ENCODE measurements at places on chromosomes 5 and 9.

DNA sequence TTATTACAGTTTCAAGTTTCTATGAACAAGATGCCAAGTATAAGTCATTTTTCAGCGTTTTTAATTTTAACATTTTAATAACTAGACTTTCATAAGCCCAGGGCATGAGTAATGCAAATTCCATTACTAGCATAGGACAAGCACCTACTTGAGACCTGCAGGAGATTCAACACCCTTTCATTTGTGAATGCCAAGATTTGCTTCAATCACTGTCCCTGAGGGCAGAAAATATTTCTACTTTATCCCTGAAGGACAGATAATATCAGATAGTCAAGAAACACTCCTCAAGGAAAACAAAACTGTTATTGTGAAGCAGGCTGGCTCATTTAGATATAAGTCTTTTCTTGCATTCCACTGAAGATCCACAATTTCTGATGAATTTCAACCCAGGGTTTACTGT, 27.7 kb upstream of the ZNF622 start:
- peaks cover 27% of the 10 kb centered on the region for H3K4me1 ChIP-seq
- peak overlapping the region; percentile 43 for H3K27ac ChIP-seq
- H3K27me3 ChIP-seq: no peaks in the 10 kb centered on the region
- no peak for DNase-seq
- H3K36me3 ChIP-seq: no peaks in the 10 kb centered on the region

GRCh38 chr5:123844873-123845272, 332.9 kb downstream of the CSNK1G3 start:
- no peaks in the 10 kb centered on the region for H3K36me3 ChIP-seq
- H3K4me3 ChIP-seq: no peak overlapping the region
- H3K27ac ChIP-seq: no peak overlapping the region
- no peaks in the 10 kb centered on the region for H3K4me1 ChIP-seq
- no peak for DNase-seq
- no peaks in the 10 kb centered on the region for H3K27me3 ChIP-seq

DNA sequence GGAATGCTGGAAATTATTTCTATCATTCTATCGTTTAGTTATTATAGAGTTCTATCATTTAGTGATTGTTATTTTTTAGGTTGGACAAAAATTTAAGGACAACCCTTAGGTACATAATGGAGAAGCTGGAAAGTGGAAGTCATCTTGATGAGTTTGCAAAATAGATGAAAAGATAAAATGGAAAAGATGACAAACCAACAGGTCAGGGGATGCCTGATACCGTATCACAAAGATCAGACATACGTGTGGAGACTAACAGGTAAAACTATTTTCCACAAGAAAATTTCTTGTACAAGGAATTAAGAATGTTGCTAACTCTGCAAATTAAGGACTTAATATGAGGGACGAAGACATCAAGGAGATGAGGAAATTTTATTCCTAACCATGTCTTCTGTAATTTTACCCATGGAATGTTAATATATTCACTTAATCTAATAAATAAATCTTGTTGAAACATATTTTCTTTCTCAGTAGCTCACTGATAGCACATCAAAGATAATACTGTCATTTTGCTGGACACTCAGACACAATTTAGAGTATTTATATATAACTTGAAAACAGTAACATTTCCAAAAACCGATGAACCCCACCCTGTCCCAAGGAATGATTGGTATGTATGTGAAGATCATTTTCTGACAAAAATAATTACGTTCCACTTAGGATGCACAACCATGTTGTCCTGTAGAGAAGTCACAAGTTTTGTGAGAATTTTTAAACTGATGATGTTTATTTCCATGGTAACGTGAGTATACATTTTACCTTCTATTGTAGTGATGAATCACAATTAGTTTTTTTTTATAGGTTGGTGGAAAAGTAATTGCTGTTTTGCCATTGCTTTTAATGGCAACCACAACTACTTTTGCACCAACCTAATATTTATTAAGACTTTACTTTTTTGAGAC, 2.6 kb downstream of the LURAP1L start:
- no peaks in the 10 kb centered on the region for H3K27me3 ChIP-seq
- peaks cover 17% of the 10 kb centered on the region for H3K4me1 ChIP-seq
- peaks cover 67% of the 10 kb centered on the region for H3K36me3 ChIP-seq

- no peaks in the 10 kb centered on the region for H3K27me3 ChIP-seq
- H3K27ac ChIP-seq: no peak overlapping the region
- DNase-seq: no peak
These were observed 30.8 kb downstream of the IPPK start for GRCh38 chr9:92639124-92639523.

DNA sequence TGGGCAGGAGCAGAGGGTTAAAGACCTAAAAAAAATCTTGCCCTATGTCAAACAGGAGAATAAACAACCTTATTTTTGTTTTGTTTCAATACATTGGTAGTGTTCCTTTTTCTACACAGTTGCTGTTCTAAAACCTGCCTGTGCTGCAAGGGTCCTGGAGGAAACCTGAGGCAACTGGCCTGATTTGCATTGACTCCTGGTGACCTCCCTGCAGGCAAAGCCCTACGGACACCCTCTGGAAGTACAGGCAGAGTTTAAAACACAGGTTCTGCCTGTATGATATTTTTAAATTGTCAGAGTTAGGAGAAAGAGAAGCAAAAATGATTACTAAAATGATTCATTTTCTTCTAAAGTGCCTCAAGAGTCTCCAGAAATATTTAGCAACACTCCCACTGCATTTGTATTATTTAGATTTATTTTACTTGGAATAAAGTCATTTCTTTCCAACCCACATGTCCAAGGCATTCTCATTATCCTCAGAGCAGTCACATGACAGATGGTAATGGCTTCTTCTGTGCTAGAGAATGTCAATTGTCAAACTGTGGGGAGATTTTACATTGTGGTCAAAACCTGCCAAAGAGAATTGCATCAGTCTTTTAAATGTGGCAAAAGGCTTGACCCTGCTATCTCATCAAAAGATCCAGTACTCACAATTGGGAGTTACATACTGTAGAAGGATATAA, 559.6 kb downstream of the CETN3 start:
- H3K36me3 ChIP-seq: no peaks in the 10 kb centered on the region
- no peaks in the 10 kb centered on the region for H3K4me1 ChIP-seq
- no peak for DNase-seq
- no peak overlapping the region for H3K27ac ChIP-seq

- peaks cover 20% of the 10 kb centered on the region for H3K36me3 ChIP-seq
- no peaks in the 10 kb centered on the region for H3K27me3 ChIP-seq
- no peak overlapping the region for H3K27ac ChIP-seq
- H3K4me3 ChIP-seq: no peak overlapping the region
- H3K4me1 ChIP-seq: peaks cover 32% of the 10 kb centered on the region
- no peak for DNase-seq
These were observed 24.2 kb downstream of the WNK2 start for GRCh38 chr9:93207860-93208734.

DNA sequence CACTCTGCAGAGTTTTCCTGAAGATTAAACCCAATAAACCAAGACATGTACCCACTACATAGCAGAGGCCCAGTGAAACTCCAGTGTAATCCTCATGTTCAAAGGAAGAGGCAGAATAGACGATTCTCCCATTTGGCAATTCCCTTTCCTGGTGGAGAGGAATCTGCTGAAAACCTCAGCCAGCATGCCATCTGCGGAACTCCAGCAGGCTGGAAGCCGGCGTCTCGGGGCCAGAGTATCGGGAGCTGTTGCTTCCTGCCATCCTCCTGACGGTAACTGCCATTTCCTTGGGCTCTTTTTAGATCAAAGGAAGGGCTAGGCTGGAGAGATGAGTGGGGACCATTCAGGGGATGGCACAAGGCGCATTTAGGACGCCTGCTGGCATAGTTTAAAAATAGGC, 20.5 kb downstream of the NEURL1B start:
- H3K4me3 ChIP-seq: no peak overlapping the region
- H3K36me3 ChIP-seq: no peaks in the 10 kb centered on the region
- H3K27me3 ChIP-seq: peaks cover 71% of the 10 kb centered on the region
- no peak overlapping the region for H3K27ac ChIP-seq
- no peaks in the 10 kb centered on the region for H3K4me1 ChIP-seq

DNA sequence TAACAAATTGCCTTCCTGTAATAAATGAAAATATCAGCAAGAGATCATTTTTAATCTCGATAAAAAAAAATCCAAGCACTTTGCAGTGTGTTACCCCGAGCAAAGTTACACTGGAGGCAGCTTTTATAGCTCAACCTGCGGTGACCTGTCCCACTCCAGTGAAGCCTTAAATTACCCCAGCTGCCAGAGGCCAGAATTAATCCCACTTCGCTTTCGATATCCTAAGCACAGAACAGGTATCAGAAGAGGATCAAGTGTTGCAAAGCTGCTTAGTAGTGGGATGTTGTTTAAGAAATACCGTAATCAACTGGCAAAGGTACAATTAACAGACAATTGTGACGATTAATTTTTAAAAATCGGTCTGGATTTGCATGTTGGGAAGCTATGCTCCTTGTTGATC, 314.0 kb downstream of the AGTPBP1 start:
- peaks cover 30% of the 10 kb centered on the region for H3K4me1 ChIP-seq
- H3K36me3 ChIP-seq: no peaks in the 10 kb centered on the region
- H3K27me3 ChIP-seq: peaks cover 14% of the 10 kb centered on the region
- no peak for DNase-seq

DNA sequence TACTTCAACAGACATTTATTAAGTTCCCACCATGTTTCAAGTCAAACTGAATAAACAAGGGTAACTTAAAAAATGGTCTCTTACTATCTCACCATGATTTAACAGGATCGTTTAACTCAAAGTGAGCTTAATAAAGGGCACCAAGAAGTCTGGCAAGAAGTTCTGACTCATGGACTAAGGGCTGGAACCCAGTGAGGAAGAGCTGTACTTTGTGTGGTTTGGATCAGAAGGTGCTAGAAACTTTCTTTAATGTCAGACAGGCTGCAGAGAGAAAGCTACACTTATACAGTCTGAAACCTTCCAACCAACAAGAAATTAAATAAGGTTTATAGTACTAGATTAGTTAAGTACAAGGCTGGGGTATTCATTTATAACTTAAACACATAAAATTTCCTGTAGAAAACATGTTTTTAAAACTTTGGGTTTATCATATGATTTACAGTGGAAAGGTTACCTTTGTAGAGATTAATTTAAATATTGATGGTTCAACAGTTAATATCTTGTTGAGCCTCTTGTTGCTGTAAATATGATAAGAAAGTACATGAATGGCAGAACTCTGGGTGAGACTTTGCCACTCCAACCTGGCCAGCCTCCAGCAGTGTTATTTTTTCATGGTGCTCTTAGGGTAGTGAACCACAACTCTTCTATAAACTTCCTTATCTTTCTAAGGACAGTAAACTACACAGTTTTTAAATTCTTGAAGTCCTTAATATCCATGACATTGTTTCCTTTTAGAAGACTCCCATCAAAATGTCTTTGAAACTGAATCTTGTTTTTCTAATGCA, 162.8 kb downstream of the MAN2A1 start:
- H3K4me3 ChIP-seq: no peak overlapping the region
- H3K27me3 ChIP-seq: no peaks in the 10 kb centered on the region
- no peak overlapping the region for H3K27ac ChIP-seq

DNA sequence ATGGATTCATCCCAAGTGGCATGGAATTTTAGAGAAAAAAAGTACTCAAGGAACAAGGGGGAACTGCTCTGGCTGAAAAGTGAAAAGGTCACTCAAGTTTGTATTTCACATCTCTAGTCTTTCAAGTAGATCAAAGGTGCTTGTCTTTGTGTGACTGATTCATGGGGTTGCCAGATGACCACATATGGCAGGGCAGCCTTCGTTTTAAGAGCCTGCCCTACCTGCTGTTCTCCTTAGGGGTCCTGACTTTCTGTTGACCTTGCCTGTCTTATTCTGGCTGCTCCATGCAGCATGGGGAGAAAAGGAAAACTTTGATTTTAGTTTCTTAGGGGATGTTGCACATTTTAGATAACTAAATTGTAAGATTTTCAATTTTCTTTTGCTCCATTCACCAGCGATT, 877.7 kb downstream of the TLE1 start:
- no peaks in the 10 kb centered on the region for H3K36me3 ChIP-seq
- DNase-seq: no peak

GRCh38 chr9:14212077-14212476, 101.9 kb downstream of the NFIB start:
- DNase-seq: no peak
- no peaks in the 10 kb centered on the region for H3K27me3 ChIP-seq
- peak overlapping the region; percentile 89 for H3K27ac ChIP-seq
- H3K4me3 ChIP-seq: peak overlapping the region; percentile 55

DNA sequence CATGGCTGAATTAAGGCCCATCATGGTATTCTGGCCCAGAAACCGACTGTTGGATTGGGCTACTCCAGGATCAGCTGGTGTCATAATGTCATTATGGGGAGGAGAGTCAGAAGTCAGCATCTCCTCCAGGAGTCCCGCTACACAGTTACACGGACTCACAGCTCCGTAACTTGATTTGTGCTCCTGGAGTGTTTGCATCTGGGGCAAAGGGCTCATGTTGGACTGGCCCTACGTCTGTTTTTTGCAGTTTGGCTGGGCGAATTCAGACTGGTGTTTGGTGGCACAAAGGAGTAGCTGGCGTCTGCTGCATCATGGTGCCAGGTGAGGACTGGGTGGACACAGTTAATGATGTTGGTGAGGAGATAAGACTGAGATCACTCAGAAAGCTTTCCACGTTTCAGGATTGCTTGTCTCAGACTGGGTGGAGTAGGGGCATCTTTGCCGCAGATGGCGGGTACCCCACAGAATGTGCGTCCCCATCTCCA, 31.3 kb downstream of the OR2V1 start:
- peaks cover 10% of the 10 kb centered on the region for H3K4me1 ChIP-seq
- no peak overlapping the region for H3K4me3 ChIP-seq
- H3K27ac ChIP-seq: no peak overlapping the region
- no peak for DNase-seq
- peaks cover 30% of the 10 kb centered on the region for H3K27me3 ChIP-seq

DNA sequence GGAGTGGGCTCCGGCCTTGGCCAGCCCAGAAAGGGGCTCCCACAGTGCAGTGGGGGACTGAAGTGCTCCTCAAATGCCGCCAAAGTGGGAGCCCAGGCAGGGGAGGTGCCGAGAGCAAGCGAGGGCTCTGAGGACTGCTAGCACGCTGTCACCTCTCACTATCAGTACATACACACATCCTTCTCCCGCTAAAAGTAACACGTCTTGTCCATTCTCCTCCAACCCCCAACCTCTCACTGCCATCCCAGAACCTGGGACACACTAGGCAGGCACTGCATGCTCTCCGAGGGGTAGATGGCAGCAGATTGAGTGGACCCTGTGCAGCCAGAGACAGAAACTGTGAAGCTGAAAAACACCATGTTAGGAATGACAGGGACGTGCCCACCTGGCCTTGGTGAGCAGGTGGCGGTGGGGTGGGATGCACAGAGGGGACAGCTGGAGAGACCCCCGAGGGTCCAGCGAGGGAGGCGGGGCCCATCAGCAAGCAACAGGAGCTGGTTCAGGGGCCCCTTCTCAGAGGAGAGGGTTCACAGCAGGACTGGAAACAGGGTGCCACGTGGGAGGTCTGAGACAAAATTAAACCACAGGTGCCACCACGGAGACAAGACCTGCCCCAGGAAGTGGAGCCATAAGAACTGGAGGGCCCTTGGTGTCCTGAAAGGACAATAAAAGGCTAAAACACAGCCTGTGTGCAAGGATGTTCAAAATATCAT, 16.9 kb downstream of the SEMA4D start:
- H3K4me1 ChIP-seq: no peaks in the 10 kb centered on the region
- H3K27ac ChIP-seq: no peak overlapping the region
- H3K4me3 ChIP-seq: no peak overlapping the region
- no peaks in the 10 kb centered on the region for H3K27me3 ChIP-seq
- H3K36me3 ChIP-seq: no peaks in the 10 kb centered on the region
